ENCODE measurements at places on chromosomes 13 and 19.

DNA sequence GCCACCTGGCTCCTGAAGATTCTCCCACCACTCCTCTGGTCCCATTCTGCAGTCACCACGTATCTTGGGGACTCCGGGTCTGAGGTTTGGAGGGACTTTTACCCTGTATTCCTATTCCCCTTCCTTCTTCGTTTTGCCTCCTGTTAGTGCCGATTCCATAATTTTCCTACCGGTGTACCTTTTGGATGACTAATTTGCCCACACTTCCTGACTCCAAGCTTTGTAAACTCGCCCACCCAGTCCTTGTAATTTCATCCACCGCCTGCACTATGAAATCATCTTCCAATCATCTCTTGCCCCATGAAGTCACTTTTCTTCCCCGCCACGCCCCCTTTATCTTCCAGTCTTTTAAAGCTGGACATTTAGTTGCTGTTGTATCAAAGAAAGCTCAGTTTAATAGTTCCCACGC, 572 bp downstream of the UCHL3 start:
- peak; percentile 29 for DNase-seq

- DNase-seq = no peak
Measured at GRCh38 chr13:109780845-109781383, 5.5 kb downstream of the IRS2 start.

GRCh38 chr19:1847684-1848398, 442 bp downstream of the REXO1 start:
- no peak for DNase-seq

- DNase-seq = no peak
Measured at GRCh38 chr19:39253374-39254149, 4.9 kb upstream of the IFNL4 start.

GRCh38 chr13:109650861-109651260, 135.5 kb downstream of the IRS2 start:
- no peak for DNase-seq

- peak; percentile 89 for DNase-seq
Measured at GRCh38 chr19:44746946-44747738, 1.4 kb upstream of the BCL3 start.

- DNase-seq = peak; percentile 96
Measured at GRCh38 chr19:46299004-46299509, 2.2 kb downstream of the HIF3A start.

GRCh38 chr19:40617961-40618360, 16.8 kb downstream of the LTBP4 start:
- DNase-seq = no peak

GRCh38 chr13:25232937-25233515, 54.3 kb downstream of the MTMR6 start:
- DNase-seq = no peak

- DNase-seq = peak; percentile 32
Measured at GRCh38 chr19:13844130-13844631, 32.8 kb upstream of the NANOS3 start.
